Stimulated activated CD4-positive, alpha-beta T cell treated with anti-CD3 and anti-CD28 coated beads, Interleukin-12 subunit alpha, Interleukin-12 subunit beta, amount 100 ng/mL, for 4 hours (primary cell): ENCODE measurements at places on chromosomes 6 and 20.
A peak's percentile ranks its signal among the peaks of the same experiment; 100 is the strongest.

DNA sequence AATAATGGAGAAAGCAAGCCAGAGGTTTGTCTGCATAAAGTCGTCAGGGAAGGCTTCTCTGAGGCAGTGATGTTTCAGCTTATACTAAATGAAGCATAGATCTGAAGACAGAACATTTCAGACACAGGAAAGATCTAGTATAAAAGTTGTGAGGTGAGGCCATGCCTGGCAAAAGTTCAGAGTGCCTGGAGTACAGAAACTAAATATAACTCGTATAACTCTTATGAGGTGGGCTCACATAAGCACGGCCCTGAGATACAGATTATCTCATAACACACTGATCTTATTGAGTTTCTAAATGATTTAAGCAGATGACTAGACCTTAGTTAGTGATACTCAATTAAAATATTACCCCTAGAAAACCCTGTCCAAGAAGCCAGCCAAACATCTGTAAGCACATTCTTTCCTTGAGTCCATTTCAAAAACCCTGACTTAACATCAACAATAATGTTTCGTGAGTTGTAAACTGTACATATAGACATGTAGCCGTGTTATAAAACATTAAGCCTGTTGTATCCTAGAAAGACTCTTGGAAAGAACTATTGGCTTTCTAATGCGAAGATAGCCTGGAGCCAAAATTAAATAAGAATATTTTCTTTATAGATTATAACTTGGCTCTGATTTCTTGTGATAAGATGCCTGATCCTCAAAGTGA is 667.6 kb downstream of the TENT5A start:
- DNase-seq, result no peak

- DNase-seq, result peak; percentile 20
These were observed 61.3 kb upstream of the EPB41L1 start for GRCh38 chr20:36093025-36093803.

GRCh38 chr6:33987531-33988021 is 158.3 kb downstream of the GRM4 start:
- DNase-seq, result no peak

GRCh38 chr20:37921341-37921929 is 18.5 kb downstream of the VSTM2L start:
- no peak for DNase-seq

DNA sequence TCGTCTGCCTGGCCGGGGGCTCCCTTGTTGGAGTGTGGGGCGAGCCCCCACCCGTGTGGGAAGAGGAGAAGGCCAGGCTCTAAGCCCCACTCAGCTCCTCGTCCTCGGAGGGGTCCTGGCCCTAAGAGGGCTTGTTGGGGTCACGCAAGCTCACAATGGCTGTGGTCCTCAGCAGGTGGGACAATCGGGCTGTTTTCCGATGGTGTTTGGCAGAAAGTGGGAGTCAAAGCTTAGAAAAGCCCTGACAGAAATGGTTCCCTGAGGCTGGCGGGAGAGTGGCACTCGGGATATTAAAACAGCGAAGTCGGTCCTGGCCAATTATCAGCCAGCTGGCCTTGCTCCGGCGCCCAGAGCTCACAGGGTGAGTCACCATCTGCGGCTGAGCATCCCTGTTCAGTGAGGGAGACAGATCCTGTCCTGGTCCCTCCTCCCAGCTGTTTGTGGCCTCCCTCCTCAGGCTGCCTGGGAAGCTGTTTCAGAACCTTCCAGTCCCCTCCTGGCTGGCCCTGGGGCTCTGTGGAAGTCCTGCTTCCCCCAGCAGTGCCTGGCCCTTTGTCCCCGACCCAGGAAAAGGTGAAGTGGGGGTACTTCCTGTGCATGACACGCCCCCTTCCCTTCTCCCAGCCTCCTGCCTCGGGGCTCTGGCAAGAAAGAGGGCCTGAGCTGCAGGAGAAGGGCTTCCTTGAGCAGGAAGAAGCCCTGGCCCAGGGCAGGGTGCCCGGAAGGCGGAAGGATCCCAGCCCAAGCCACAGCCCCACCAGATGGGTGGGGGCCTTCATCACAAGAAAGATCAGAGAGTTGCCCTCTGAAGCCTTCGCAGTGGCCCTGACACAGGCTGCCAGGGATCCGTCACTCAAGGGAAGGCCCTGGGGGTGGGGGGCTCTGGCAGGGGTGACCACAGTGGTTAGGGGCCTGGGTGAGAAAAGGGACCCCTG is 53.6 kb upstream of the BHLHE23 start:
- DNase-seq, result no peak

- DNase-seq, result no peak
These were observed 5.8 kb upstream of the TBXT start for GRCh38 chr6:166173281-166173951.

- DNase-seq, result peak; percentile 79
These were observed 7.1 kb downstream of the HSPA1B start for GRCh38 chr6:31834367-31835250.
